ENCODE measurements at places on chromosomes 12 and 14.

GRCh38 chr12:70190262-70191010 lies 52.8 kb upstream of the CNOT2 start:
- no peak for DNase-seq

DNA sequence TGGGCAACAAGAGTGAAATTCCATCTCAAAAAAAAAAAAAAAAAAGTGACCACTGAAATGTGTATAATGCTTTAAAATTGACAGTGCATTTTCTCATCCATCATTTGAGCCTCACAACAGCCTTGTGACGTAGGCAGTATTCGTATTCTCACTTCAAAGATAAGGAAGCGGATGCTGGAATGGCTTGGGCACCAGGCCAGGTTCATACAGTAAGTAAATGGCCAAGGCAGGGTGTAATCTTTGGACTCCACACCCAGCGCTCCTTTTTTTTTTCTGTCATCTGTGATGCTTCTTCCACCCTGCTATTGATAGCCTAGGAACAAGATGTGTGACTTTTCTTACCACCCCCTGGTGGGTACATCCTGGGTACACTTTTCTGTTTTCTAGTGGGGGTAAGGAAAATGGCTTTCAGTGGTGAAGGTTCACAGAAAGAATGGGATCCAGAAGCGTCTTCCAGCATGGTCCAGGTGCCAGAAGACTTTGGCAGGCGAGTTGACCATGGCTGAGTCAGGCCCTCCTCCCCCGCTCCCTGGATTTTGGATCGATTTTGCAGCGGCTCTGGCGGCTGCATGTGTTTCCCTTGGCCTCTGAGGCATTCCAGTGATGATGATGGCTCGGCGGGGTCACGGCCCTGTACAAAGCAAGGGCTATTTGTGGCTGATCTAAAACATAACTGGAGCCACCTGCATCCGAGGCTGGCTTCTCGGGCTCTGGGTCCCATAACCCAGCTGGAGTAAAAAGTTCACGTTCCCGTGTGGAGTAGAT lies 110.6 kb downstream of the CACNA1C start:
- no peak for DNase-seq

DNA sequence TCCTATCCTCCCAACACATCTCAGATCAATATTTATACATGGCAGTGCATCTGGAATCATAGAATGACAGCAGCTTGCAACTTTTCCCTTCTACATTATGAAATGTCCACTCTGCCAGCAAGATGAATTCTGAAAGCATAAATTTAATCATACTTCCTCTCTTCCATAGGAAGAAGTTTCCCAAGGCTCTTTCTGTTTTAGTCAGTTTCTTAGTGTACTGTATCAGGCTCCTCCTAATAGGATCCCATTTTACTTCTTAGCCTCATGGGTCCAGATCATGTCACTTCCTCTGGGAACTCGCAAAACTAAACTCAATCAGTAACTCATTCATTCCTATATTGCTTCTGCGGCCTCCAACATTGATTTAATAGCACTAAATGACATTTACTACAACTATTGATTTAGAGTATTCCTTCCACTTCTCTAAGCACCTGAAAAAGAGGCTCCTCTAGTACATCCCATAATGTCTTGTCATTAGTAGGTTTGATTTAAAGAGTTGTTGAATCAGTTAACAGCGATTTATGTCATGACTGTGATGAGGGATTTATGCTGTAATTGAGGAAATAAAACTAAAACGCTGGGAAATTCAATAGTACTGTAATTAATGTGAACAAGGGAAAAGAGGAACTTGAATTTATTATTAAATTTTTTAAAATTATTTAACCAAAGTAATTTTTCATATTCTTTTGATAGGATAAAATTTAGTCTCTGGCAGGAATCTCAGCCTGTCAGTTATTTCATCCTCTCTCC lies 4.0 kb downstream of the CLEC1A start:
- no peak for DNase-seq

DNA sequence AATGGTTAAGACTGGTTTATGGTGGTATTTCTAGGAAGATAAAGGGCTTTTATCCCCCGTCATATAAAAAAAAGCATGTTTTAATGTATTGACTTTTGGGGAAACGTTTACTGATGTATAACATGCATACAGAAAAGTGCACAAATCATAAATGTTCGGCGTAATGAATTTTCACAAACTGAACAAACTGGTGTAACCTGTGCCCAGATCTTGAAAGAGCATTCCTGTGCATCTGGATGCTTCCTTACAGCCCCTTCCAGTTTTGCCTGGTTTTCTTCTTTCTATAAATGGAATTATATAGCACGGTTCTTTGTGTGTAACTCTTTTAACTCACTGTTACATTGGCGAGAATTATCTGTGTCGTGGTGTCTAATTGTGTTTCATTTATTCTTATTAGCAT lies 693.8 kb upstream of the TBX3 start:
- DNase-seq: no peak

DNA sequence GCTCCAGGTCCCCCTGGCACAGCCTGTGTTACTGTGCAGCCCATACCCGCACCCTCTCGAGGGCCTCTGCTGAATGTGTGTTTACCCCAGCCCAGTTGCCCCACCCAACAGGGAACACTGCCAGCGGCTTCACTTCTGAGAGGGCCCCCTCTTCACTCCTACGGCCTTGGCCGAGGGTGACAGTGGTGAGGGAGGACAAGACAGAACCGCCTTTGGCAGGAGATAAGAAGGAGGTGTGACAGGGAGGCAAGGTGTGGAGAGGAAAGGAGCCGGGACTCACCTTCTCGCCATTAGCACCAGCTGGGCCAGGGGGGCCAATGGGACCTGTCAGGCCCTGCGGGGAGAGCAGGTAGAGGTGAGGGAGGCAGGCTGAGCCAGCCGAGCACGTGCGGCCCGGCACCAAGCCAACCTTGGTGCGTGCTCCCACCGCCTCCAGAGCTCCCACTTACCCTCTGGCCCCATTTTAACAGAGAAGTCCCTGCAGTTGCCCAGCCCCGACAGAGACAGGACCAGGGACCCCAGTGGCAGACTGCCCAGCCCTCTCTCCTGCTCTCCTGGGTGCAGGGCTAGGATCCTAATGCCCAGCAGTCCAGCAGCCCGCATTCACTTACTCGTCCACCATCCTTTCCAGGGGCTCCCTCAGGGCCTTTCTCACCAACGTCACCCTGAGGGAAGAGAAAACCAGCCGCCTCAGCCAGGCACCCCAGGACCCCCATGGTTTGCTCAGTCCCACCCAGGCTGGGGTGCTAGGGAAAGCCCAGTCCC lies 18.3 kb downstream of the TMEM106C start:
- no peak for DNase-seq

DNA sequence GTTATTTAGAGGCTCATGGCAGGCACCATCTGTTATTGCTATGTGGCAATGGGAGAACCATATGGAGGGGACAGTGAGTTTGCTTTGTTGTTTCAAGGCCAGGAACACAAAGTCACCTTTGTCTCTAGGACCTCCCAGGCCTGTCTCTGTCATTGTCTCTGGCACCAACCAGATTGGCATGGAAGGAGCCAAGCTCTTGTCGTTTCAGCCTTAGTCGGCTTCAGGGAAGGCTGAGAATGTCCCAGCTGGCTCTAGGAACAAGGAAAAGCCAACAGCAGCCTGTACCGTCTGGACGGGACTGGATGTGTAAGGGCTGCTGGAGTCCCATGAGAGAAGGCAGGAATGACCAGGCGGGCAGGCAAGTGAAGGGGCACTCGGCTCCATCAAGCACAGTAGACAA lies 29.2 kb downstream of the RPH3A start:
- DNase-seq: no peak

DNA sequence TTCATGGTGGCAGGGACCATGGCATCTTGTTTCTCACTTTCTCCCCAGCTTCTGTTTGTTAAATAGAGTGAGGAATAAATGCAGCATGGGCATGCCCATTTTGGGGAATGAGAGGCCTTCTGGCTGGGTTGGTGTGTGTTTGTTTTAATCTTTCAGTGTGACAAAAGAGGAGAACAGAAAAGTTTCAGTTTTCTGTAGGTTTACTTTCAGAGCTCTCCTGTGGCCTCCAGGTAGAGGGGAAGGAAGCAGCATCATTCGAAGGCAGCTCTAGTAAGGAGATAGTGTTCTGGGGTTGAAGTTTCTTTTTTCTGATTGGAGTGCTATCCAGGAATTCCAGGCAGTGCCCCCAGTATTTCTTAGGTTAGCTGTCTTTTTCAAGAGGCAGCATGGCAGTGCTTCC lies 15.3 kb downstream of the MSRB3 start:
- no peak for DNase-seq

DNA sequence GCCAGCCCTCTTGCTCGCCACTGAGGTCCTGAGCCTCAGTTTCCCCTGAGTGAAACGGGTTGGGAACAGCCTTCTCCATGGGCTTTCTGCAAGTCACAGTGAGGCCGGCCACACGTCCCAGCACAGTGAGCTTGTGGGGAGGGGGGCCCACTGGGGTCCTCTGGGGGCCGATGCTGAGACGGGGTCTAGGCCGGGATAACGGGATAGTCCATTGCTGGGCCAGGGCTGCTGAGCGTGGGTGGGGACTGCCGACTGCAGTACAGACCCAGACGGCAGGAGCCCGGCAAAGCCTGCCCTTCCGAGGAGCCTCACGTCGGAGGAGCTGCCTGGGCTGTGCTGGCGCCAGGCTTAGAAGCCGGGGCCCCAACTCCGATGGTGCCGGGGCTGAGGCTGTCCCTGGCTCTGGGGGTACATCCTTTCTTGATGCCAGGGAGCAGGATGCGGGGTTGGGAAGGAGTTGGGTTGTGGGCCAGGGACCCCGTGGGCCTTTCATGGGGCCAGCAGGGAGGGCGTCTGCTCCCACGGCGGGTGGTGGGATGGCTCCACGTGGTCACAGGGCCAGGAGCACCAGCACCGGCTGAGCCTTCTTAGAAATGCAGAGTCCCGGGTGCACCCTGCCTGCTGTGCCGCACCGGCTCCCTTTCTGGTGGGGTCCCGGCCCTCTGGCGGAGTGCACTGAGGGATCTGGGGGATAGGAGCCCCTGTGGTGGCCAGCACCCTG lies 24.2 kb downstream of the NOC4L start:
- DNase-seq: no peak

DNA sequence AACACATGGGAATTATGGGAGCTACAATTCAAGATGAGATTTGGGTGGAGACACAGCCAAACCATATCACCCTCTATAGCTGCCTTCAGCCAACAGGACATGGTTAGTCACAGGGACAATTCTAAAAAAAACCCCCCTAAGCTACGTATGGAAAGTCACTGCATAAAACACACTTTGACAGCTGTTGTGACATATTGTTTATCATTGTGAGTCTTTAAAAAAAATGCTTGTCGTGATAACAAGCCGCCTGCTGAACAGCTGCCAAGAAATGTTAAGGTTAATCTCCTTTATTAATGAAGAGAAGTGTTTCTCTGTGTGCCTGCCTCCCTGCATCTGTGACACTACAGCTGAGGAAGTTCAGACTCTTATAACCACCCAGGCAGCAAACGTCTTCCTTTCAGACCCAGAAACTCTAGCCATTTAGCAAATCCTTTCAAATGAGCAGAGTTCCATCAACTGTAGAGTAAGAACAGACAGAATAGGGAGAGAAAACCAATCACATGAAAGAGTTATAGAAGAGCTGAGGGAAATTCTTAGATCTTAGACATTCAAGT lies 1459.6 kb upstream of the TMEM132C start:
- DNase-seq: no peak

GRCh38 chr12:108575199-108575912 lies 13.0 kb downstream of the ISCU start:
- no peak for DNase-seq

- DNase-seq: no peak
Observed at GRCh38 chr12:88153959-88154358, 11.9 kb downstream of the TMTC3 start.

GRCh38 chr12:25806271-25806670 lies 152.2 kb upstream of the RASSF8 start:
- no peak for DNase-seq

GRCh38 chr14:33812601-33813000 lies 138.3 kb downstream of the EGLN3 start:
- no peak for DNase-seq

DNA sequence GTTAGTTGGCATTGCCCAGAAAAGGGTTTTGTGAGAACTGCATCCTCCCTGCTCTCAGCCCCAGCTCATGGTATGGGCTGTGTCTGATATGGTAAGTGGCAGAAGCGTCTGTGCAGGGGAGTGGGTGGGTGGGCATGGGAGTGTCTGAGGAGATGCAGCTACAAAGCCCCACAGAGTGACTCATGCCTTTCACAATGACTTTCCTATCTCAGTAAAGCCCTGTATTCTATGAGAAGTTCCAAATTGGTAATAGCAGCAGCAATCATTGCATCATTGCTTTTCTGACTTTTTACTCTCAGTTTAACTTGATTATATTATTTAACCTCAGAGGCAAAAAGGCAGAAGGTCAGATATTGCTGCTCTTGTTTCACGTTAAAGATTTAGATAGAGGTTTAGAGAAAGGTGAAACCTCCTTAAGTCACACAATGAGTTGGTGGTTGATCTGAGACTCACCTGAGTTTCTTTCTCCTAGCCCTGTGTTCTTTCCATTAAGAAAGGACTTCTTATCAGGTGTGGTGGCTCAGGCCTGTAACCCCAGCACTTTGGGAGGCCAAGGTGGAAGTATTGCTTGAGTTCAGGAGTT lies 171.7 kb downstream of the SLC5A8 start:
- DNase-seq: no peak

DNA sequence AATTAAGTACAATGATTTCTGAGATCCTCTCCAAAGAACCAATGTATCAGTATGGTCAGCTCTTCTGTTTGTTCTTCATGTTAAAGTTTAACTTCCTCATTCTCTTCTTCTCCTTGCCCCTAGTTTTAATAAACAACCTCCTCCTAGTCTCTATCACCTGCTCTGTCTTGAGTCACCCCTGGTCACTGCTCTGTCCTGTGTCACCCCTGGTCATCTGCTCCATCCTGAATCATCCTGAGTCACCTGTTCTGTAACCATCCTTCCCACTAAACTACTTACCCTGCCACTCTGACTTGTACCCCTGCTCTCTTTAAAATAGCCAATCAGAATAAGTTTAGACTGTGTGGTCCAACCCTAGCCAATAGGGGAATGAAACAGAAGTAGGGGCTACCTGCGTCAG lies 100.5 kb downstream of the ALG10B start:
- DNase-seq: no peak

Measured in activated CD8-positive, alpha-beta memory T cell treated with anti-CD3 and anti-CD28 coated beads for 1 hour (primary cell).